ENCODE measurements at places on chromosomes 12 and 14.

DNA sequence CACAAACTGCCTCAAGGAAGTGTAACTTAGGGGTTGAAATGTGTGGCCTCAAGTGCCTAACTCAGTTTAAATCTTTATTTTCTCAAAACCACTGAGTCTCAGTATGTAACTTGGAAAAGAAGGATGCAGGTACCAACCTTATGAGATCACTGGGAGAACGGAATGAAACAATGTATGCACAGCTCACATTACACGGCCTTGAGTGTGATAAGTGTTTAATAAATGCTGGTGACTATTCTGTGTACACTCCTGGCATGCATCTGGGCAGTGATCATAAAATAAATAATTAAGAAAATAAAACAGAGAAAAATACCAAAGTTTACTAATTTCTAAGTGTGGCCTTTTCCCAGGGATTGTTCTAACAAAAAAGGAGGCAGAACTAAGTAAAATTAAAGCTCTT lies 974.5 kb upstream of the FLRT2 start:
- ATAC-seq, result no peak

DNA sequence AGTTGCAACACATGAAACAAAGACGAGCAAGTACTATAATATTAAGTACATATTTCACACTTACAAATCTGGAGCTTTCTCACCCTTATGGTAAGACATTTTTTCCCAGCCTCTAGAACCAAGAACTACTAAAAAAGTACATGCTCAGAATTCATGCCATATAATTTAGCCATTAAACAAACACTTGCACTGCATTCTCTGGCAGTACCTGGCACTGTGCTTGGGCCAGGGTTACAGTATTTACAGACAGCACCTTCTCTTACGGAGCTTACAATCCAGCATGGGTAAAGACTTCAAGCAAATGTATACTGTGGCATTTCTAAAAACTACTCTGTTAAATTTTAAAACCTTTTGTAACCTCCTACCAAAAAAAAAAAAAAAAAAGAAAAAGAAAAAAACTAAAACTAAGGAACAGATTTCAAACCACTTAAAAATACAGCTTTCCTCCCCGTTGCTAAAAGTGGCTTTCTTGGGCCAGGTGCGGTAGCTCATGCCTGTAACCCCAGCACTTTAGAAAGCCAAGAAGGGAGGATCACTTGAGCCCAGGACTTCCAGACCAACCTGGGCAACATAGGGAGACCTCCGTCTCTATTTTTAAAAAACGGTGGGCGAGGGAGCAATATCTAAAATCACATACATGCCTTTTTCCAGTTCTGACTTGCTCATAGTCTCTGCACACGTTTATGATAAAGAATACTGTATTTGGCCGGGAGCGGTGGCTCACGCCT lies 956 bp downstream of the GNPTAB start:
- no peak for ATAC-seq

- no peak for ATAC-seq
Observed at GRCh38 chr14:67815573-67816225, 691 bp downstream of the ZFYVE26 start.

- ATAC-seq, result no peak
Observed at GRCh38 chr12:2215709-2216560, 163.1 kb downstream of the CACNA1C start.

GRCh38 chr14:82720431-82720830 lies 1186.8 kb upstream of the SEL1L start:
- no peak for ATAC-seq

GRCh38 chr14:24084440-24084839 lies 9.7 kb upstream of the PCK2 start:
- no peak for ATAC-seq

DNA sequence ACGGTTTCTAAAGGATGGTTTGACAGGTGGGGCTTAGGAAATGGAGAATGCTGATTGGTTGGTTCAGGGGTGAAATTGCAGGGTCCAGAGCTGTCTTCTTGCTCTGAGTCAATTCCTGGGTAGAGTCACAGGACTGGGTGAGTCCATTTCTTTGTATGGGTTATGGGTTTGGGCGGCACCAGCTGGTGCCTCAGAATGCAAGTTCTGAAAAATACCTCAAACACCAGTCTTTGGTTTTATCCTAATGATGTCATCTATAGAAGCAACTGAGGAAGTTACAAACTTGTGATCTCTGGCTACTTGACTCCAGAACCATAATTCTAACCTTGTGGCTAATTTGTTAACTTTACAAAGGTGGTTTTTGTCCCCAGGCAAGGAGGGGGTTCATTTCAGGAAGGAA lies 47.6 kb upstream of the EIF5 start:
- ATAC-seq, result no peak

DNA sequence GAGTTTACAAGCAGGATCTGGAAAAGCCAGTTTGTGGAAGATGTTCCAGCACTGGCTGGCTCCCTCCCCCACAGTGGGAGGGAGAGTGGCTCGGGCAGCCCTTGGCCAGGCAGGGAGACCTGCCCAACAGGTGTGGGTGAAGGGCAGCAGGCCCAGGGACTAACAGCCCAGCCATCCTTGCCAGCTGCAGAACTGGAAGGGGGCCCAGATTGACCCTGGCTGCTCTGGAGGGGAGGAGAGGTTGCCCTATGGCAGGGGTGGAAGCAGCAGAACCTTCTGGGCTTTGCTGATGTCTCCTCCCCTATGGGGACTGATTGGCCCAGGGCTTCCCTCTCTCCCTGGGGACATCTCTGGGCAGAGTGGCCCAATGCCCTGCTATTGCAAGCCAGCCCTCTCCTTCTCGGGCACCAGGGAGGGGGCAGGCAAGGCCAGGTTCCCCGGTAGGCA lies 20.5 kb downstream of the IRF2BPL start:
- peak; percentile 34 for ATAC-seq

DNA sequence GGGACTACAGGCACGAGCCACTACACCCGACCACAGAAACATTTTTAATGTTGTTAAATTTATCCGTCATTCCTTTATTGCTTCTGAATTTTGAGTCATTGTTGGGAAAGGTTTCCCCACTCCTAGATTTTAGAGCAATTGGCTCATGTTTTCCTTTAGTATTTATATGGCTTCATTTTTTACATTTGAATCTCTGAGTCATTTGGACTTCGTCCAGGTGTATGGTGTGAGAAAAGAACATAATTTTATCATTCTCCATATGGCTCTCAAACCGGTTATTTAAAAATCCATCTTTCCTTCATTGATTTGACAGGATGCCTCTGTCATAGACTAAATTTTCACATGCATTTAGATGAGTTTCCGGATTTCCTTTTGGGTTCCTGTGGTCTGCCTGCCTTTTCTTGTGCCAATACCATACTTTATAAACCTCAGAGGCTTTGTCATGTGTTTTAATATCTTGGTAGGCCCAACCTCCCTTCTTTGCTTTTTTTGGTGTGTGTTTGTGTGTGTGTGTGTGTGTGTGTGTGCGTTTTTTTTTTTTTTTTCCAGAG lies 30.9 kb downstream of the LRTM2 start:
- no peak for ATAC-seq

DNA sequence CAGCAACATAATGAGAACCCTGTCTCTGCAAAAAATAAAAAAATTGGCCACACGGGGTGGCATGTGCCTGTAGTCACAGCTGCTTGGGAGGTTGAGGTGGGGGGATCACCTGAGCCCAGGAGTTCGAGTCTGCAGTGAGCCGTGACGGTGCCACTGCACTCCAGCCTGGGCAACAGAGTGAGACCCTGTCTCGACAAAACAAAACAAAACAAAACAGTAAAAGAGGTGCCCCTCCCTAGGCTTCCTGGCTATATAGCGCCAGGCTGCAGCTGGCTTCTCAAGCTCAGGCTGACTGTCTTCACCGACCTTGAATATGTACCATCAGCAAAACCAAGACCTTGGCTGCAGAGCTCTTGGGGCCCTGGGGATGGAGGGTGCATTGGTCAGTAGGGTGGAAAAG lies 29.4 kb downstream of the TSPAN9 start:
- ATAC-seq, result no peak

- ATAC-seq, result no peak
Observed at GRCh38 chr12:130925666-130926015, 28.1 kb upstream of the ADGRD1 start.

- no peak for ATAC-seq
Observed at GRCh38 chr14:53365486-53366130, 212.5 kb upstream of the DDHD1 start.

- no peak for ATAC-seq
Observed at GRCh38 chr12:28032811-28033537, 60.4 kb upstream of the PTHLH start.

DNA sequence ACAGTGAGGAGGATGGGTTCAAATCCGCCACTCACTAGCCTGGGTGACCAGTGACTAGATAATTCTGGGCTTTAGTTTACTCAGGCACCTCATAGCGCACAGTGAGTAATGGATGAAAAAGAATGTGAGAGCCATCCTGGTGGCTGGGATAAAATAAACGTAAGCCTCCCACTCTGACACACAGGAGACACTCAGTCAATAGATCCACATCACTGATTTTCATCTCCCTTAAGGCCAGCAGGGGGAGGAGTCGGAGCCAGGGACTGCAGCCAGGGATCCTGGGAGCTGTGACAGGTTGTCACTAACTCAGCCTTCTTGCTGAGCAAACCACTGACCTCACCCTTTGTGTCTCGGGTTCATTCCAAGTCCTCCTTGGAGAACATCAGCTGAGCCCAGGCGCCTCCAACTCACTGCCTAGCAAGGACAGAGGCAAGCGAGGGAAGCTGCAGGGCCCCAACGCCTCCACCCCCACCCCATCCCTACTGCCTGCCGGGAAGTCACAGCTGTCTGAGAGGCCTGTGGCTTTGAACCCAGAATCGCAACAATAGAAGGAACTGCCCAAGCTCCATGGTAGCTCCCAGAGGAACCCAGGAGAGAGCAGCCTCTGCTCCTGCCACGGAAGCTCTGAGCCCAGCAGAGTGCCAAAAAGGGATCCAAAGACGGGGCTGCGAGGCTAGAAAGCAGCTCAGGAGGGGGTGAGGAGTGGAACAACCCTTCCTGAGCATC lies 30.7 kb downstream of the PXN start:
- ATAC-seq, result peak; percentile 88

DNA sequence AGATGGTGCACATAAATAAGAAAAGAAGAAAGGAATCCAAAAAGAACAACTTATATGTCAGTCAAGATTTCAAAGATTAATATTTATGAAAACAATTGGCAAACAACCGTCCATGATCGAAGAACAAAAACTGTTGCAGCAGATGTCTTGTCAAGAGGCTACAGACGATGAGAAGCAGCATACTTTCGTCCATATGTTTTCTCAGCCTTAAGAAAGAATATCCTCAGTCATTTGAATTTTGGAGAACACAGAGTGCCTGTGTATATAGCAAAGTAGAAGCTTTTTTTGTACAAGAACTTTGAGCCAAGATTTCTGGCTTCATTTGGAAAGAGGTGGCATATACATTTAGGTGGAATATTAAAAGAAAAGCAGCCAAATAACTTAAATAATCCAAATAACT lies 297.2 kb downstream of the ITPR2 start:
- no peak for ATAC-seq

DNA sequence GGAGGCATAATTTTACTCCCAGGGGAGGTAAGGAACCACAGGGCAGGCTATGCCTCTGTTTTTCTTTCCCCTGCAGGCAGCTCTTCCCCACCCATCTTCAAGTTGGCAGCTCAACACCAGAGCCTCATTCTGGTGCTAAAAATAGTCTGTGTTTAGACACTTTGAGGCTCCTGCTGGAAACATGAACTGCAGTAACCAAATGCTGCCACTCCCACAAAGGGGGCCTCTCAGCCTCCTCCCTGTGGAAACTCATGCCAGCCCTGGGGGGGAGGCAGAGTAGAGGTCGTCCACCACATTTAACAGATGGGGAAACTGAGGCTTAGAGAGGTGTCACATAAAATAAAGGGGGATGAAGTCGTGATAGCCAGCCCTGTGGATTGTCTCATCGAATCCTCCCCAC lies 61.4 kb downstream of the WSCD2 start:
- peak; percentile 76 for ATAC-seq

- ATAC-seq, result no peak
Observed at GRCh38 chr14:100336618-100337530, 13.7 kb downstream of the SLC25A47 start.

DNA sequence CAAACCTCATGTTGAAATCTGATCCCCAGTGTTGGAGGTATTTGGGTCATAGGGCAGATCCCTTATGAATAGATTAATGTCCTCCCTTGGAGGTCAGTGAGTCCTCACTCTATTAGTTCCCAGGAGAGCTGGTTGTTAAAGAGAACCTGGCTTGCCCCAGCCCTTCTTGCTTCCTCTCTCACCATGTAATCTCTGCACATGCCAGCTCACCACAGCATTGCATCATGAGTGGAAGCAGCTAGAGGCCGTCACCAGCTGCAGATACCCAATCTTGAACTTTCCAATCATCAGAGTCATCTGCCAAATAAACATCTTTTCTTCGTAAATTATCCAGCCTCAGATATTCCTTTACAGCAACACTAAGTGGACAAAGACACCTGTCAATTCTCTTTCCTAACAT lies 161.8 kb upstream of the IGF1 start:
- ATAC-seq, result no peak

- ATAC-seq, result no peak
Observed at GRCh38 chr14:65850429-65851135, 438.1 kb downstream of the FUT8 start.

GRCh38 chr14:20630340-20631022 lies 11.0 kb downstream of the OR6S1 start:
- ATAC-seq, result no peak

GRCh38 chr12:105378911-105379310 lies 48.4 kb downstream of the C12orf75 start:
- ATAC-seq, result no peak

GRCh38 chr12:89472508-89472907 lies 52.1 kb downstream of the GALNT4 start:
- no peak for ATAC-seq

DNA sequence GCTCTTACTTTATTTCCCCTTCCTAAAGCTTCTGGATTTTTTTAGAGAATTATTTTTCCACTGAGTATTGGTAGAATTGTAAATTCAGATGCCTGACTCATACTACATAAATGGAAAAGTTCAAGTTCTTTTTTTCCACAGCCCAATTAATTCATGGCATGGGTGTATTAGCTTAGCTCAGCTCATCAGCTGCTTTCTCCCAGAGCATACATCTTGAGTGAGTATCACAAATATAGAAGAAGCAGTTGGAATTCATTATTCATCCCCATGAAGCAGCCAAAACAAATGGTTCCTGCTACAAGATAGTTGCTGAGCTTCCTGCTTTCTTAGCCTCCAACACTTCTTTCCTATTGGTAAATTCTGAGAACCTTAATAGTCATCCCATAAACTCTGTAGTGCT lies 105.1 kb downstream of the C12orf50 start:
- ATAC-seq, result no peak

- no peak for ATAC-seq
Observed at GRCh38 chr12:115423546-115423987, 739.6 kb upstream of the TBX3 start.

- ATAC-seq, result no peak
Observed at GRCh38 chr14:51365241-51365965, 125.4 kb downstream of the TMX1 start.

GRCh38 chr12:131327521-131328488 lies 374.1 kb downstream of the ADGRD1 start:
- no peak for ATAC-seq

GRCh38 chr14:81625343-81625742 lies 91.7 kb upstream of the SEL1L start:
- no peak for ATAC-seq

- ATAC-seq, result peak; percentile 74
Observed at GRCh38 chr12:52010152-52010622, 3.4 kb downstream of the TAMALIN start.

GRCh38 chr12:66779466-66779865 lies 100.6 kb upstream of the GRIP1 start:
- no peak for ATAC-seq

Data from gastroesophageal sphincter (tissue), 4 donors.